Stimulated activated CD8-positive, alpha-beta memory T cell treated with anti-CD3 and anti-CD28 coated beads, Interleukin-7, amount 100 ng/mL, for 1 hour (primary cell): ENCODE measurements at places on chromosomes 7 and 10.

GRCh38 chr10:62082729-62083411 is 181.4 kb downstream of the ARID5B start:
- DNase-seq: no peak

DNA sequence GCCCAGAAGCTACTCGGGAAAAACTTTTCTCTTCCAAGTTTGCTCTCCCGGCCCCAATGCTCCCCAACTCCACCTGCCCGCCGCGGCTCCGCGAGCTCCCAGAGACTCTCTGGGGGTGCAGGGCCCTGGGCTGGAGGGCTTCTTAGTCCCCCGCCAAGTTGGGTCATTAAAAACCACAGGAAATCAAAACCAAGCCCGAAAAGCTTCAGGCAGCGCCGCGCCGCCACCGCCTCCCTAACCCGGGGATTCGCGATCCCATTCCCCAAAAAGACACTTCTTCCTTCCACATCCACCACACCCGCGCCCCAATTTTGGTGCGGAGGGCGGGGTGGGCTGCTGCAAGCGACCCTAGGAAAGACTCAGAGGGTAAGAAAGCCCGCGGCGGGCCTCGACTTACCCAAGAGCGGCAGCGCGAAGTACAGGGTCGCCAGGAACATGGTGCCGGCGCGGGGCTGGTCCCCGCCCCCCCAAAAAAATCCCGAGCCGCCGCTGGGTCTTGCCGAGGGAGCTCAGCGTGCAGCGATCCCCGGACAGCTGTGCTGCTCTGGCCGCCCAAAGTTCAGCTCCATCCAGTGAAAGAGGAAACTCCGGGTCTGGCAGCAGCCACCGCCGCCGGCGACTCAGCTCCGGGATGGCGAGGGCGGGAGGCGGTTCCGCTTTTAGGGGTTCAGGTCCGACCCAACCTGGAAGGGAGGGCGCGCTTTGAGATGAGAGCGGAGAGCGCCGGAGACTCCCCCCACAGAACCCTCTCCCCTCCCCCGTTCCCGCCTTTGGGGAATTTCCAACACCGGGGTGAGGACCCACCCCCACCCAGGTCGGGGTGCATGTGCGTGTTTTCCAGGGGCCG is 1.2 kb downstream of the GFRA1 start:
- no peak for DNase-seq

DNA sequence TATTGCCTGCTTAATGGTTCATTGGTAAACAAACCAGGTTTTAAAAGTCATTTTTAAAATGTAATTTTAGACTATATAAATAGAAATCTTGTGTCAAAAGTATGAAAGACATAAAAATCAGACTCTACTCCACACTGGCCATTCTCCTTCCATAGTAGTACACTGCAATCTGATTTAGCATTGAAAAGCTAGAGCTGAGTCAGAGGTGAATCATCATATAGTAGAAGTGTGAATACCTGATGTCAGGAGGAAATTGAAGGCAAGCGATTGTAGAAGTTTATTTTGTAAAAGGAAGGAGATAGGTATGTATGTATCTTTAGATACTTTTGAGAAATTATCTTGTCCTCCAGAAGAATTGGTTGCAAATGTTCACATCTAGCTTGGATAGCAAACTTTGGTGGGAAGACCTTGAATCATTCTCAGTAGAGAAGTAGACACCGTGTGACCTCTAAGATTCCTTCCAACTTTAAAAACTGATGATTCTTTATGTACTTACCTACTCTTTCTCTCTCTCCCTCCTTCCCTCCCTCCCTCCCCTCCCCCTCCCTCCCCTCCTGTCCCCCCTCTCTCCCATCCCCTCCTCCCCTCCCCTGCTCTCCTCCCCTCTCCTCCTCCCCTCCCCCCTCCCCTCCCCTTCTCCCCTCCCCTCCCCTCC is 88.1 kb downstream of the BTAF1 start:
- no peak for DNase-seq

- DNase-seq: no peak
Measured at GRCh38 chr7:75844158-75844557, 30.6 kb upstream of the CCL24 start.

DNA sequence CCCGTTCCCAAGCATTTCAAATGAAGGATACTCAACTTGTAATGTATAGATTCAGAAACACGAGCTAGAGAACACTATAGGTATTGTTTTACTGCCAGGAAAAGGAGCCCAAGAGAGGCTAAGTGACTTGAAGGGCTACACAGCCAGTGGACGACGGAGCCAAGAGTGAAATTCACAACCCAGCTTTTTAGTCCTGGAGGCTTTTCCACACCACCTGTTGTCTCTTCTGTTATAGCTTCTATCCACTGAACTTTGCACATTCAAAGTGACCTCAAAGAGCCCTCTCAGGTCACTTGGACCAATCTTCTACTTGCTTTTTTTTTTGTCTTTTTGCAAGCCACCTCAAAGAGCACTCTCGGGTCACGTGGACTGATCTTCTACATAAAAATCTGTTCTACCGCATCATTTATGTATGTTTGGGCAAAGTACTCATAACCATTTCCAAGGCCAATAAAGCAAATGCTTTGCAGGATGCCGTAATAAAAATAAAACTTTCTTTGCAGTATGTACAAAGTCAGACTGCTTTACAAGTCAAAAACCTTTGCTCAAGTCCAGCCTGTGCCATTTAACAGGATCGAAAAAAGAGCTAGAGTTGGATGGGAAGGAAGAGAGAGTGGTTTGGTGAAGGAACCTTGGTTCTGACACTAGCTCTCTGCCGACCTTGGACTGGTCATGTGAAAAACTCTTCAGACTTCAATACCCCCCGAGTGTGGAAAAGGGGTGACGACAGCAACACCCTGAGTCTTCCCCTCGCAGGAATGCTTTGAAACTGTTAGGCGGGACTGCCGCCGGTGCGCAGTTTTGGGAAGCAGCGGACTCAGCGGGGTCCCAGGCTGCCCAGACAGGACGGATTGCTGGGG is 821 bp downstream of the SLC35B4 start:
- DNase-seq: no peak

- DNase-seq: no peak
Measured at GRCh38 chr10:11440250-11441150, 170.9 kb downstream of the USP6NL start.

DNA sequence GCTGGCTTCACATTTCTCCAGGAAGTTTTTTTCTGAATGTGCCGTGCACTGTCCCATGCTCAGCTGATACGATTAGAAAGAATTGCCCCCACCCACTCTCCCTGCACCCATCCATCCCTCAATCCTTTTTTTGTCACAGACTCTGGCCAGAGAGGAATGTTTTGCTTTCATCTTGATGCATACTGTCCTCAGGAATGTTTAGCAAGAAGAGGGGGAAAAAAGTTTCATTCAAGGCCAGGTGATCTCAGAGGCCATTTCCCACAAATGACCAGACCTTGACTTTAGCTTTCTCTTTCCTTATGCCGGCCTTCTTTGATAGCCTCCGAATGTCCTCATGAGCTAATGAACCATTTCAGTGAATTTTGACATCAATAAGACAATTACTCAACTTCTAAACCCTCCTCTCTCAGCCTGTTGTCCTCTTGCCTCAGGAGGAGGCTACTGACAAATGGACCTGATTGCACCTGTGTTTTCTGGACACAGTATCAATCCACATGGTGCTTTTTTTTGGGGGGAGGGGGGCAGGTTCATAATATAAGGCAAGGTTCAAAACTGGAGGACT is 105.0 kb upstream of the KLF6 start:
- no peak for DNase-seq

DNA sequence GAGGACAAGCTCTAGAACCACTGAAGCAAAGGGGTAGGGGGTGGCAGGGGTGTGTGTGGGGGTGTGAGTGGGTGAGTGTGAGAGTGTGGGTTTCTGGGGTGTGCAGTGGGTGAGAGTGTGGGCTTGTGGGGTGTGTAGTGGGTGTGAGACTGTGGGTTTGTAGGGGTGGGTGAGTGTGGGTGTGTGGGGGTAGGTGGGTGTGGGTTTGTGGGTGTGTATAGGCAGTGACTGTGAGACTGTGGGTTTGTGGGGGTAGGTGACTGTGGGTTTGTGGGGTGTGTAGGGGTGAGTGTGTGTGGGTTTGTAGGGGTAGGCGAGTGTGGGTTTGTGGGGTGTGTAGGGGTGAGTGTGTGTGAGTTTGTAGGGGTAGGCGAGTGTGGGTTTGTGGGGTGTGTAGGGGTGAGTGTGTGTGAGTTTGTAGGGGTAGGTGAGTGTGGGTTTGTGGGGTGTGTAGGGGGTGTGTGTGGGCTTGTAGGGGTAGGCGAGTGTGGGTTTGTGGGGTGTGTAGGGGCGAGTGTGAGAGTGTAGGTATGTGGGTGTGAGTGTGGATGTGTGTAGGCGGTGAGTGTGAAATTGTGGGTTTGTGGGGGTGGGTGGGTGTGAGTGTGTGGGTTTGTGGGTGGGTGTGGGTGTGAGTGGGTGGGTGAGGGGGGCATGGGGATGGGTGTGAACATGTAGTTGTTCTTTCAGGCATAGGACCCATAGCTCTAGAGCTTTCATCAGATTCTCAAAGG is 8.8 kb downstream of the NOS3 start:
- no peak for DNase-seq

DNA sequence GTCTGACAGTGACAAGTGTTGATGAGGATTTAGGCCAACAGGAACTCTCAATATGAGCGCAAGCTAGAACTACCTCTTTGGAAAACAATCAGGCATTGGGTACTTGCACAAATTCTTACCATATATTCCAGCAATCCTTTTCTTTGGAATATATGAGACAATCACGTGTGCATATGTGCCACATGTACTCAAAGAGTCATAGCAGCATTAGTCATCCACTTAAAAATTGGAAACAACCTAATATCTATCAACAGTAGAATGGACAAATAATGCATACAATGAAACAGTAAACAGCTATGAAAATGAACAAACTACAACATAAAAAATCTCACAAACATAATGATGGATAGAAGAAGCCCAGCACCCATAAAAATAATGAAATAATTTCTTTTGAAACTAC is 179.7 kb downstream of the GLI3 start:
- no peak for DNase-seq

DNA sequence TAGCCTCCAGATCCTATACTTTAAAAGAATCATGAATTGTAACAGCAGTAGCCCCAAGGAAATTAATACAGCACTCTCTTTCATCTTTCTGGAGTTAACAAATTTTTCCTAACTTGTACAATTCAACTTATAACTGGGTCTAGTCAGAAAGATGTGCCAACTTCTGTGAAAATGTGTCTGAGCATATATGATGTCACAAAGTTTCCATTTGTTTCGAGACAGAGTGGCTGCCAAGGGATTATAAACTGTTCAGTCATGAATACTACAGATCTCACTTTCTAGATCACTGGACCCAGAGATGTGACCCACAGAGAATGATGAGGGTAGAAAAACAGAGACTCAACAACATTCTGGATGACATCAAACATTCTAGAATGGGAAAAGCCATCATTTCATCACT is 249.2 kb upstream of the PHF14 start:
- DNase-seq: no peak

DNA sequence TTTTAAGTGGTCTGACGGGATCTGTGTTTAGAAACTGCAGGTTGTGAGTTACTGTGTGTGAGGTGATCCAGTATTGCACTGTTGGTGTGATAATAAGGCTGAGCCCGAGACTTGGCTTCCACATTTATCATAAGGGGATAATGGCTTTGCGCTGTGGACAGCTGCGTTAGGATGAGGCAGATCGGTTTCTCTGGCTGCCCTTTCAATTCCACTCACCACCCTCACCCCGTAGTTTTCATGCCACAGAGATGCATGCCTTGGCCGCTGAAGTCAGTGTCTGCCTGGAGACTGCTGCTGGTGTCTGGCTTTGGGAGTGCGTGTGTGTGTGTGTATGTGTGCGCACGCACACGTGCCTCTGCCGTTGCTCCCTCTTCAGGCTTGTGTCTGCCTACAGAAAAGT is 273.0 kb downstream of the CCDC3 start:
- no peak for DNase-seq

DNA sequence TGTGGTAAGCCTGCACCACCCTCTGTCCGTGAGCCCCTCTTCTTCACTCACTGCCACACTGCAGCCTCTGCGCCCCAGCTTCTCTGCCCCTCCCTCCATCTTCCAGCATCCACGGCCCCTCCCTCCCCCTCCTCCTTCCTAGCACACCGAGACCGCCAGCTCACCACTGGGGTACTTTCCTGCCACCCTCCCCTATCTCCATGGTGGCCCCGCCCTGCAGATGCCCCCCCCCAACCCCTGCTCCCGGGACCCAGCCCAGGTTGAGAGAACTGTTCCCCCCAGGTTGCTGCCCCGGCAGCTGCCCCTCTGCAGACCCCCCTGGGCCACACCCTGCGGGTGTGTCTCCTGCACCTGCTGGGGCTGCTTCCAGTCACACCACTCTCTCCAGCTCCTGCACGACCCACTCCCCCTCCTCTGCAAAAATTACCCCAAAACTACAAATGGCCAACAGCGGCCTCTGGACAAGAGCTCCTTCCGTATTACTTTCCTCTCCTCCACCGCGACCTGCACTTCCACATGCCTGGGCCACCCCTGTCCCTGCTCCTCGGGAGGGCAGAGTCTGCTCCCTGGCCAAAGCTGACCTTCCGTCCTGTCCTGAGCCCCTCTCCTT is 209.2 kb upstream of the PPP2R2D start:
- DNase-seq: no peak

- no peak for DNase-seq
Measured at GRCh38 chr10:97974526-97975525, 55.6 kb downstream of the CRTAC1 start.

- DNase-seq: no peak
Measured at GRCh38 chr10:14039968-14040668, 290.6 kb downstream of the FRMD4A start.

GRCh38 chr7:77439572-77439971 is 23.4 kb upstream of the GSAP start:
- no peak for DNase-seq

DNA sequence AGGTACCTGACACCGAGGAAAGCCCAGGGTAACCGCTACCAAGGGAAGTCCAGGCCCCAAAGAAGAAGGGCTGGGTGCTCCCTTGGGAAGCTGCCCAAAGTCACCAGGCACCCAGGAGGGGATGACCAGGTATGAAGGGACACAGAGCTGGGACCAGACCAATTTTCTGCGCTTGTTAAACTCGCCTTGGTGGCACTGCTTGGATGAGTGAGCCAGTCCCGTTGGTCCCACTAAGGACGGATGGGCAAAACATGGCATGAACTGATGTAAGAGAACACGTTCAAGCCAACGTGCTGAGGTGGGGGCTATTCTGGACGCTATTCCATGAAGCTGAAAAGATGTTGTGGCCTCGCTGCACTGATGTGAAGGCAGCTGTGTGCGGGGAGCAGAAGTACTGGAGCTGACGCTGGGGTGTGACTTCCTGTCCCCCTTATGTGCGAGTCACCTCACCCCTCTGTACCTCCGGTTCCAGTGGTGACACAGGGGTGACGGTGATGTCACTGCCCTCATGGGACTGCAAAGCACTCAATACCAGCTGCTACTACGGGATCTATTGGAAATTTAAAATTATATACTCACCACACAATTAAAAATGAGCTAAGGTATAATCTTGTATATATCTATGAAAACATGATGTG is 73.6 kb downstream of the COBL start:
- DNase-seq: no peak

GRCh38 chr7:3241686-3242258 is 59.3 kb upstream of the SDK1 start:
- DNase-seq: no peak

- DNase-seq: no peak
Measured at GRCh38 chr10:80870282-80870681, 332.6 kb downstream of the SH2D4B start.
